ENCODE measurements at places on chromosomes 7 and 10.
A peak's percentile ranks its signal among the peaks of the same experiment; 100 is the strongest.

GRCh38 chr7:126659124-126659523, 593.6 kb downstream of the GRM8 start:
- DNase-seq, result no peak

DNA sequence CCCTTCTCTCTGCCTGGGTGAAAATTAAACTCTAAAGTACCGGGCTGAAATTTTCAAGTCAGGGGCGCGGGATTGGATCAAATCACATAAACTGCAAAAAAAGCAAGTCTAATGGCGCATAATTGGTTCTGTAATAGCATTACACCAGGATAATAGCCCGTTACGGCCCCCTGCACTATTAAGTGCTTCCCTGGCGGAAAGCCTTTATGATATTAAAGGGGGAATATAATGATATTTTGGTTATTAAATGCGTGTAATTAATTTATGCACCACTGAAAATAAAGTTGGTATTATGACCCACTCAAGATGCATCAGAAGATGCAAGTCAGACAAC, 744 bp upstream of the DRGX start:
- DNase-seq, result no peak

GRCh38 chr7:106069471-106070200, 42.5 kb downstream of the SYPL1 start:
- peak; percentile 10 for DNase-seq

GRCh38 chr10:69239816-69240434, 19.8 kb downstream of the HKDC1 start:
- DNase-seq, result no peak

- DNase-seq, result no peak
These were observed 255.2 kb downstream of the SNX13 start for GRCh38 chr7:17685141-17685540.

DNA sequence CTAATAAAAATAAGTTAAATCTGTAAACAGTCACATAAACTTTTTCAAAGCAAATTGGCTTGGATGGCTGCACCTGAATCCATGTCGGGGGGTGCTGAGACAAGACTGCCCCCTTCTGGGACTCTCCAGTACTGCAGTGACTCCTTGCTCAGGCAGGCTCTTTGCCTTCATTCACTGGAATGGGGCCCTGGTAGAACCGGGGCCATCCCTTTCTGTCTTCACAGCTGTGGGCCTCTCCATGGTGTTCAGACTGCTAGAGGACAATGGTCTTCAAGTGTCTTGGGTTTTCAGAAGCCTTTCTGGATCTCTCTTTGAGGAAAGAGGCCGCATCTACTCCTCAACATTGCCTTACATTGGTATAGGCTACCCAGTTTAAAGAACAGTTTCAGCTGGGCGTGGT, 16.1 kb upstream of the IMPDH1 start:
- DNase-seq, result peak; percentile 70

DNA sequence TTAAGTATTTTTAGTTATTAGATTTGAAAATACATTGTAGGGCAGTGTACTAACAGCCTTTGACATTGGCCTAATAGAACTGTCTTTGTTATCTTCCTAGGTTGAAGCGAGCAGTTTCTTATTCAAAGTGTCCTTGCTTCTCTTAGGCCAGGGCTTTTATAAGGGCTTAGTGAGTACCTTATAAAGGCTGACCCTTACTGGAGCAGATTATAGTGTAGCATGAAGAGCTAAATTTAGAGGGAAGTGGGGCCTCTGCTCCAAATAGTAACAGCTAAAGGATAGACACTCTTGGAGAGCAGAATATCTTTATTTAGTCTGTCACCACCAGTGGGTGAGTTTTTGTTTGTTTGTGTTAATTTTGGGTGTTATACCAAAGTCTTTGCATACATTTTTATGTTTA, 15.9 kb downstream of the BZW2 start:
- no peak for DNase-seq

DNA sequence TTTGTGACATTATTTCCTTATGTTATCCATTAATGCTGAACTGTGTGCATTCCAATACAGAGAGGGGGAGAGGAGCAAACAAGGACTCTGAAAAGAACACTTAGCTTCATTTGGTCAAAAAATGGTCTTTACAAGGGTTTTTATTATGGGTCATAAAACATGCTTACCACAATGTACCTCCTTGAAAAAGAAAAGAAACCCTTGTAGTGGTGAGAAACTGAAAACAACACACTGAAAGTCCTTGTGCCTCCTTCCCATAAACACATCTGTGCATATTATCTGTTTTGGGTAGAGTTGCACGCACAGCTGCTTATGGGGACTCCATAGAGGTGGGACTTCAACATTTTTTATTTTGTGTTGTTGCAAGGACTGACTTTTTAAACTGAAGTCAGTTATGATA, 98.7 kb downstream of the CDK6 start:
- DNase-seq, result no peak

DNA sequence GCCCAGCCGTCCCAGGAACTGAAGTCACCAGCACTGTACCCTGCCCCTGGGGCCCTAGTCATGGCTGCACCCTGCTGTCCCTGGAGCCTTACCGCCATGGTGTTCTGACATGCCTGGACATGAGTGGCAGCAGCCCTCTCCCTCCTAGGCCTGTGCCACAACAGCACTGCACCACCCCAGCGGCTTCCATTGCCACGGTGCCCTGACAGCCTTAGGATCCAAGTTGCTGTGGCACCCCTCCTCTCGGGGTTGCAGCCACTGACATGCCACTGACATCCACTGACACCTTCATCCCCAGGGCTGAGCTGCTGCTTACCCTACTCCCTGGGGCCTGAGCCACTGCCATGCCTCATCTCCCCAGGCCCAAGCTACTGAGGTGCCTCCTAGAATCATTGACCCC, 39.6 kb upstream of the SHH start:
- DNase-seq, result no peak

DNA sequence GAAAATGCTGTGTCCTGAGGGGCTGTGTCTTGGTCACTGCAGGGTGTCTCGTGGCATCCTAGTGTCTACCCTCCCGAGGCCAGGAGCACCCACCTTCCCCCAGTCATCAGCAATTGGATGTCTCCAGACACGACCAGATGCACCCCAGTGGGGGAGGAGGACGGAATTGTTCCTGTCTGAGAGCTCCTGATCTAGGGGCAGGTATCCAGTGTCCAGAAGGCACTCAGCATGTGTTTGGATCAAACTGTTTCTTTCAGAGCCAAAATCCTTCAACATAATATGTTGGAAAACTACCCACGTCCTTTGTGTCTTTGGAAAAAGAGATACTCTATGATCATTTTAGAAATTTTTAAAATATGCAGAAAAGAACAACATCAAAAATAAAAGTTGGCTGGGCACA, 16.9 kb downstream of the PRKRIP1 start:
- DNase-seq, result no peak

DNA sequence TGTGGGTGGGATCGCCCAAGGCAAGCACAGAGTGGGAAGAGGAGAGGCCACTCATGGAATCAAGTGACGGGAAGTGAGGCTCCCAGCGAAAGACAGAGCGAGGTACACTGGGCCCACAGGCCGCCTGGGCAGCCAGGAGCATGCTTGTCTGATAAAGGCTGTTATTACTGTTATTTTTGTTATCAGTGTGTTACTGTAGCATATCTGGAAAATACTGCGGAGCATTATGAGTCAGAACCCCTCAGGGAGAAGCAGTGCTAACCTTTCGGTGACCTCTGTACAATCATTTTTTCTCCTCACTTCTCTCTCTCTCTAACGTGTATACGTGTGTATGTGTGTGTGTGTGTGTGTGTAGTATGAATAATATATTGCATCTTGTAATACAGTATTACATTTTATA, 3.8 kb upstream of the TCERG1L start:
- DNase-seq, result no peak

DNA sequence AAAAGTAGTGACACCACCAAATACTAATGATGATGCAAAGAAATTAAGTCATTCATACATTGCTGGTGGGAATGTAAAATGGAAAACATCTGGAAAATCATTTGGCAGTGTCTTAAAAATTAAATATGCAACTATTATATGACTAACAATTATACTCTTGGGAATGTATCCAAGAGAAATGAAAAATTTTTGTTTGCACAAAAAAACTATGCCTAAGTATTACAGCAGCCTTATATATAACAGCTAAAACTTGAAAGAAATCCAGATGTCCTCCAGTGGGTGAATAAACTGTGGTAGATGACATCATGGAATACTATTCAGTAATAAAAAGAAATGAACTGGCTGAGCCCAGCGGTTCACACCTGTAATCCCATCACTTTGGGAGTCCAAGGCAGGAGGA, 132.0 kb downstream of the NEBL start:
- no peak for DNase-seq

DNA sequence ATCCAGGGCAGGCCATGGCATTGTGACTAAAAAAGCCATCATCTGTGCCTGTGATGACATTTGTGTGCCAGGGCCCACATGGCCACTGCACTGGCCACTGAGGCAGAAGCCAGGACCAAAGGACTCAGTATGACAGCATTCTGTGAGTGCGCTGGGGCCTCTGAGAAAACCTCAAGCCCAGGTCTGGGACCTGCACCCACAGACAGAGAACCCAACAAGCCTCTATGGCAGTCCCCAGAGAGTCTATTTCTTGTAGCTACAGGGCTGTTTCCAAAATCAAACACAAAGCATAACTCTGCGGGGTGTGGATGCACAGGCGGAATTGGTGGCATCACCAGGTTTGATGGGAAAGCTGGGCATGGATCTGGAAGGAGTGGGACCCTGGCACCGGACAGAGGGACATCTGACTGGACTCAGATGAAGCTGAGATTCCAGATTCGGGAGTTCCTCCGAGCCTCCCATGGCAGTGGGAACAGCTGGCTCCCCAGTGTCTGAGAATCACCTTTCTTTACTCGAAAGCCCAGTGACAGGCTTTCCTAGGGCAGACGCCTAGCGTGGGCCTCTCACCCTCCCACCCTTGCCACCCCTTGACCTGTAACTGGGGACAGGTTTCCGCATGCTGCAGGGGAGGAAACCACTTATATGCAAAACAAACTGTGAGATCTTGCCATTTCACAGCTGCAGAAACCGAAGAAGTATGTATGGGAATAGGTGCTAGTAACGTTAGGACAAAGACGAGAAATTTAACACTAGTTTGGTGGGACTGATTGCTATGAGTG, 70.6 kb upstream of the RHEB start:
- no peak for DNase-seq

- no peak for DNase-seq
These were observed 6.1 kb downstream of the SKAP2 start for GRCh38 chr7:26858241-26858715.

GRCh38 chr7:106121189-106121810, 9.2 kb upstream of the SYPL1 start:
- no peak for DNase-seq

DNA sequence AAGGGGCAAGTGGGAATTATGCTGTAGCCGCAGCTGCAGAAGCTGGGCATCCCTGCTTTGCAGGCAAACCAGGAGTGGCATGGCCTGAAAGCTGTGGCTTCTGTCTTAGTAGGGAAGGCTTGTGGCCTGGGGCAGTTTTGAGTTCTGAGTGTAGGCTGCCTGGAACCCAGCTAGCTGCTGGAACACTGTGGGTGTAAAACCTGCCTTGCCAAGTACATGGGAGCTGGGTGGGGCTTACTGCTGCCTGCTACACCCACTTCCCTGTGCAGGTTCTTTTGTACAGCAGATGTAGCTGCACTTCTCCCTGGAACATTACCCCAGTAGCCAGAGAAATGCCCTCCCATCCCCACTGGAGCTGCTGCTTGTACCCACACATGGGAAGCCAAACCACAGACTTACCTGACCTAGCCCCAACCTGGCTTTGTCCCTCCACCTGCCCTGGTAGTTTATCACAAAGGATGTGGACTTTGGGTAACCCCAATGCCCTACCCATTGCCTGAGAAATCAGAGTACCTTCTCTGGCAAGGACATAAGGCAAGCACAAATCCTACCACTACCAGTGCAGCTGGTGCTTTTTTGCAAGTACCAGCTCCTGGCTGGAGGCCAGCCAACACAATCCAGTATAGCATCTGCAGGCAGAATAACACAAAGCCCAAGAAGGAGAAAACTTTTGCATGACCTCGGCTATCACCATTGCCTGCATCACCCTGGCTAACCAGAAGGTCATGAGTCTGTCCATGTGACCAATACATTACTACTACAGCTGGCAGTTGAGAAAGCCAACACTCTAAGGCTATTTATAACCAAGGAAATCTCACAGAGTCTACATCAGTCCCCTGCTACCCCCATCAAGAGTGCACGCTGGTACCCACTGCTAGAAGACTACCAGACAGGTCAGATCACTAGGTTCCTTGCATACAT, 26.5 kb upstream of the PPP1R3A start:
- no peak for DNase-seq

GRCh38 chr10:124378271-124378670, 40.5 kb downstream of the OAT start:
- DNase-seq, result no peak

GRCh38 chr7:36977878-36978277, 253.6 kb upstream of the AOAH start:
- DNase-seq, result no peak

GRCh38 chr7:33459340-33459751, 330.0 kb downstream of the BBS9 start:
- DNase-seq, result no peak

GRCh38 chr10:125567529-125567928, 115.4 kb downstream of the TEX36 start:
- no peak for DNase-seq

- no peak for DNase-seq
These were observed 31.4 kb downstream of the ANK3 start for GRCh38 chr10:60358282-60358681.

DNA sequence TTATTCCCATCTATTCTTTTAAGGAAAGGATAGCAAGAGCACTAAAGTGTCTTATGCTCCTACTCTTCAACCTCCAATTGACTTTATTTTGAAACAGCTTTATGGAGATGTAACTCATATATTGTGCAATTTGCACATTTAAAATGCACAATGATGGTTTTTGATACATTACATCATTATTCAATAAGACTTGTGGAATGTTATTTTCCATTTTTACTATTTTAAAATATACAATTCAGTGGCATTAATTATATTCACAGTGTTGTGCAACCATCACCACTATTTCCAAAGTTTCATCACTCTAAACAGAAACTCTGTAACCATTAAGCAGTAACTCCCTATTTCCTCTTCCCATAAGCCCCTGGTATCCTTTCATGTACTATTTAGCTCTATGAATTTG, 489.8 kb downstream of the NEBL start:
- DNase-seq, result no peak

DNA sequence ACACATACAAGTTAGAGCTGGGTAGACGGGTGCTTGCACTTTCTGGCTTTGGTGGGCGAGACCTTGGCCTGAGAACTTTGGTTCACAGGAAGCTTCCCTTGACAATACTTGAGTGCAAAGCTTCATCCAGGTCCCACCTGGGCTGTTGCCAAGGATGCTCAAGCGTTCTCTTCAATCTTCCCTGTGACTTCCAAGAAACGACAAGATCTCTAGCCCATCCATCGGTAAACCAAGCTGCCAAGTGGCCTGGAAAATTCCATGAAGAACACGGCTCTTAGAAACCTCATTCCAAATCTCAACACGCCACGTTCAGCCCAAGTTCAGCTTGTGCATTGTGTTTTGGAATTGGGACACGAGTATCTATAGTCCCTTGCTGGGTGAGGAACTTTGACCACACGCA, 84.7 kb downstream of the CHST15 start:
- DNase-seq, result no peak

DNA sequence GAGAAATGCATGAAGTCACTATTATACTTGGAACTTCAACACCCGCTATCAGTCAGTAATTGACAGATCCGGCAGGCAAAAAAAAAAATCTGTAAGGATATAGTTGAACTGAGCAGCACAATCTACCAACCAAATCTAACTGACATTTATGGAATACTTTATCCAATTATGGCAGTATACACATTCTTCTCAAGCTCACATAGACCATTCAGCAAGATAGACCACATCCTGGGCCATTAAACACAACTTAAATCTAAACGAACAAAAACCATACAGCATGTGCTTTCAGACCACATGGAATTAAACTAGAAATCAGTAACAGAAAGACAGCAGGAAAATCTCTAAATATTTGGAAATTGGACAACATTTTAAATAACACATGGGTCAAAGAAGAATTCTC, 112.7 kb downstream of the MPP7 start:
- DNase-seq, result no peak

Measured in uterus (tissue), 4 donors.